ENCODE measurements at places on chromosomes 11 and 22.
A peak's percentile ranks its signal among the peaks of the same experiment; 100 is the strongest.

DNA sequence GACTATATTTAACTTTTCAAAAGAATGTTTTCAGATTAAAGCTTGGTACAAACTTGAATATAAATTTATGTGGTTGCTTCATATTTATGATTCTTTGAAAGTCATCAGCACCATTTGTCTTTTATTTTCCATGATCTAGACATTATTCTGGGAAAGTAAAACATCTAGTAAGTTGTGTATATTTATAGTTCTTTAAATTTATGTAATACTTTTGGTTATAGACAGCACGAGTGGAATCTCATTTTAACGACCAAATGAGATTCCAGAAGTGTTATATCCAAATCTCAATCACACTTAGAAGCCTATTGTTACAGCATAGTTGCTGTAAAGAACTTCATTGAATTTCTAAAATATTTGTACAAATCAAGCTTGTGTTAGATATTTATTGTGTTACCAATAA, 212.3 kb downstream of the DDX10 start:
- no peak for DNase-seq

DNA sequence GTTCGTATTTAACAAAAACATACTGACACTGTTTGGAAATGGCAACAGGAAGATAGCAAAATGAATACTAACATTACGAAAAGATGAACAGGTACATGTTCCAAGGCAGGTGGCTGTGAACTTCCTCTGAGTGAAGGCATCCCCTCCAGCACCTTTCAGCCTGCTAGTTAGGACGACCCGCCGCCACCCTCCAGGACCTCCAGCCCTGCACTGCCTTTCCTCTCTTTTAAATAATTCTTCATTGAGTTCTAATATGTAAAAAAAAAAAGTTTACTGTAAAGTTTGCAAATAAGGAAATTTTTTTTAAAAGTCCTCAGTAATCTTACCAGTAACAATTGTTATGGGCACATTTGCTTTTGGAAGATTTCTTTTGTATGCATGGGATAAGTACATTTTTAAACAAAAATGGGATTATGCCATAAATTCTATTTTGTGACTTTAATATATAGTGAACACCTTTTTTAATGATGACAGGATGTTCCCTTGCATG, 6.0 kb downstream of the NEAT1 start:
- no peak for DNase-seq

GRCh38 chr11:6646918-6647679, 8.5 kb downstream of the DCHS1 start:
- DNase-seq, result peak; percentile 74

DNA sequence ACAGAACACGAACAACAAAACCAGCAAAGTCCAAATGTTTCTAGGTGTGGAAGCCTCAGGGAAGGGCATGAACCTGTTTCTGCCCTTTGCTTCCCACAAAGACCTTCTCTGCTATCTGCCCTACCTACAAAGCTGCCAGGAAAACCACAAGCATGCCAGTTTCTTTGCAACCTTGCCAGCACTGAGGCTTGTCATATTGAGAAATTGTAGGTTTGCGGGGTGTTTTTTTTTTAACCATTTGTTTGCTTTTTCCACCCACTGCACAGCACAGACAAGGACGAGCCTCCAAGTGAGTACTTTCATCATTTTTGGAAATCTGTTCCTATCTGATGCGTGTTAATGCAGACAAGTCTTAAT, 12.8 kb downstream of the PARVG start:
- DNase-seq, result no peak
